ENCODE measurements at places on chromosomes 7 and 10.

DNA sequence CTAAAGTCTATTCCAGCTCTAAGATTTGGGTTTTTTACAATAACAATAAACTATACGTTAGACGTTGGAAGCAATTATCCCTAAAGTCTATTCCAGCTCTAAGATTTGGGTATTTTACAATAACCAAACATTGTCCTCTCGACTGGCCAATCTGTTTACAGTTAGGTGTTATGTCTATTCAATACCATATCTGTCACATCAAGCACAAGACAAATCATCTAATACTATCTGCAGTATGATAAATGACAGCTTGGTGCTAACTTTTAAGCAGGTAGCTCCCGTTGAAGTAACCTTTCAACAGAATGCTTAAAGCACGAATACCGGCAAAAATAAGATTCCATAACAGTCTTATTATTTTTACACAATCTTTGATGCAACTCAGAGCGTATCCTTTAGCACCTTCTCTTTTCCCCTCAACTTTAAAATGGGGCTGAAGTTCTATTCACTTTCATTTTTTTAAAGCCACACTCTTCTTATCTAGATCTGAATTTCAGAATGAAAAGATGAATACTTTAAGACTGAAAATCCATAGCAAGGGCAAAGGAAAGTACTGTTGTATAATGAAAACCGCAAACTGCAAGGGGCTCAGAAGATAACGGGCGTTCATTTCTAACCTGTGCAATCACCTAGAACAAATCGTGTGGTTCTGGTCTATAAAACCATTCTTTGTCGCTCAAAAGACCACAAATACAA, 925 bp downstream of the H2AZ2 start:
- no peak for DNase-seq

- DNase-seq, result no peak
Measured at GRCh38 chr10:3588346-3588745, 196.7 kb downstream of the KLF6 start.

DNA sequence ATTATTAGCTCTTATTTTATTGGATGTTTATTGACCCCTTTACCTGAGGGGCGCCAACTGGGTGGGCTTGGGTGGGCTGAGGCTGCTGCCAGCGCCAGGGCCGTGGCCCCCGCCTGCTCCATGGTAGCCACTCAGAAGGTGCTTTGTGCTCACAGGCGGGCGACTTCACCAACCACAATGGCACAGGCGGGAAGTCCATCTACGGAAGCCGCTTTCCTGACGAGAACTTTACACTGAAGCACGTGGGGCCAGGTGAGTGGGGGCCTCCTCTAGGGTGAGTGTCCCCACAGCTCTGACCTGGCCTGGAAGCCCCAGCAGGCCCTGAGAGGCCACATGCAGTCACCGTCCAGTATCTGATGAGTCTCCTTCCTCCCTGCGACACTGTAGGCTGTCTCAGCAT, 4.1 kb downstream of the PPIF start:
- DNase-seq, result no peak

GRCh38 chr7:34059136-34059828, 153.9 kb downstream of the BMPER start:
- DNase-seq, result no peak

- no peak for DNase-seq
Measured at GRCh38 chr7:5463031-5463430, 39.4 kb upstream of the TNRC18 start.

GRCh38 chr7:140881507-140882228, 43.1 kb downstream of the BRAF start:
- DNase-seq, result no peak

GRCh38 chr7:103343758-103344452, 662 bp downstream of the DNAJC2 start:
- DNase-seq, result peak; percentile 32

- DNase-seq, result no peak
Measured at GRCh38 chr7:47950714-47951113, 2.4 kb upstream of the PKD1L1 start.

DNA sequence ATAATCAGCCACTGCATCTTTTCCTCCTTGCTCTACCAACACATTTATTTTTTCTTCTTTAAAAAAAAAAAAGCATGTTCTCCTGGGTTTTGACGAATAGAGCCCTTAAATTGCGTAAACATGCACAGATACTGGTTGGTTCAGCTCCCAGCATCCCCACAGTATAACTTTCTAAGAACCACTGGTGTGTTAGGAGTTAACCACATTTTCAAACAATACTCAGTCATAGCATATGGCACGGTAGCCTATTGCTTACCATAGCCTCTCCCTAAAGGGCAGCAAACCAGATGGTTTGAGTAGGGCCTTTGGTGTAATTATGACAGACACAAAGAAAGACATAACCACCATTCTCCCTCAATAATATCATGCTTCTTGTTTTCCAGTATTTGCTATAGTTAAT, 145.0 kb downstream of the LRRC4 start:
- no peak for DNase-seq

- DNase-seq, result no peak
Measured at GRCh38 chr7:131147604-131148003, 180.1 kb upstream of the MKLN1 start.

DNA sequence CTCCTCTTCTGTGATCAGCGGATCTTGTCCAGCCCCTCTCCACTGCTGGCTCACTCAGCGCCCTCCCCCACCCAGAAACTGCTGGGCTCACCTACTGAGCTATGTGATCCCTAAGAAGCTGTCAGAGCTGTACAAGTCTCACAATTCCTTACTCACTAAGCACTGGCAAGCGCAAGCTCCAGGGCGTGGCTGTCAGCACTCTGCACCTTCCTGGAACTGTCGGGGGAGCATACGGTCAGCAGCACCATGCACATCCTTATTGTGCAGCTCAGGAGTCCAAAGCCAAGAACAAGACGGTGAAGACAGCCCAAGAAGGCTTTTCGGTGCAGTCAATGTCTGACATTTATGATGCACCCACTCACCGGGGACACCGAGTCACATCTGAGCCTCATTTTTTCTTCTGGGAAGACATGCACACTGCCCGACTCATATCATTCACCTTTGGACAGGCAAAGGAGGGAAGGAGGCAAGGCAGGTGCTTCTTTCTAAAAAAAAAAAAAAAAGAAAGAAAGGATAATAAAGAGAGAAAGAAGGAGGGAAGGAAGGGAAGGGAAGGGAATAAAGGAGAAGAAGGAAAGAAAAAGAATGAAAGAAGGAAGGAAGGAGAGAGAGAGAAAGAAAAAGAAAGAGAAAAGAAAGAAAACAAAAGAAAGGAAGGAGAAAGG, 56.3 kb downstream of the ASB13 start:
- DNase-seq, result no peak

- no peak for DNase-seq
Measured at GRCh38 chr7:29019387-29019786, 61.3 kb upstream of the TRIL start.

GRCh38 chr7:125061776-125062397, 132.3 kb upstream of the POT1 start:
- no peak for DNase-seq

- no peak for DNase-seq
Measured at GRCh38 chr10:5719546-5719945, 34.9 kb downstream of the TASOR2 start.

DNA sequence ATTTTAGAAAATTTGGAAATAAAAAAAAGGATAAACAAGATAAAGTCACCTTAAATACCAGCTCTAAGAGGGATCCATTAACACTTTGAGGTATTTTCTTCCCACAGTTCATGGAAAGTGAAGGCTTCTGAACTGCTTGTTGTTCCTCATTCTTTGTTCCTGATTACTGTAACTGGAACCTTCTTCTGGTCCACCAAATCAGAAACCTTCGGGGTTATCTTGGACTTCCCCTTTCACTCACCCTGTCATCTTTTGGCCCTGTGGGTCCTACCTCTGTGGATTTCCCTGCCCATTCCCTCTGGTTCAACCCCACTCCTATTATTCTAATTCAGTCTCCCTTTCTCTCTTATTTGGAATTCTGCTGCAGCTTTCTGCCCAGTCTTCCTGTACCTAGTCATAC, 116.5 kb upstream of the PRPS1L1 start:
- DNase-seq, result no peak

GRCh38 chr7:66668677-66669076, 40.0 kb downstream of the KCTD7 start:
- DNase-seq, result no peak

GRCh38 chr10:113911113-113911512, 56.7 kb downstream of the NHLRC2 start:
- DNase-seq, result no peak

DNA sequence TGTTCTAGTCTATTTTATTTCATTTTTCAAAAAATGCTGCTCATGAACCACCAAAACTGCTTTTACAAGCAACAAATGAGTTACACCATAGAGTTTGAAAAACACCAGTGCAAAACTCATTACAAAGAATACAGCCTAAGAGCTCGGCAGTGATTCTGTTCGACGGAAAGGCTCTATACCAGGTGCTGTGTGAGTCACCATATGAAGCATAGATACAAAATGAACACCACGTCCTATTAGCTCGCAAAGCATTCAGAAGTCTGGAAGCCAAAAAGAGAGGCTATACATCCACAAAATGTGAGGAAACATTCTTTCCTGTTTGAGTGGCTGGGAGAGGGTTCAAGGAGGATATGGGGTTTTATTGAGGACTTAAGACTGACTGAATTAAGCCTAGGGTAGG, 136.1 kb downstream of the ATE1 start:
- DNase-seq, result no peak

DNA sequence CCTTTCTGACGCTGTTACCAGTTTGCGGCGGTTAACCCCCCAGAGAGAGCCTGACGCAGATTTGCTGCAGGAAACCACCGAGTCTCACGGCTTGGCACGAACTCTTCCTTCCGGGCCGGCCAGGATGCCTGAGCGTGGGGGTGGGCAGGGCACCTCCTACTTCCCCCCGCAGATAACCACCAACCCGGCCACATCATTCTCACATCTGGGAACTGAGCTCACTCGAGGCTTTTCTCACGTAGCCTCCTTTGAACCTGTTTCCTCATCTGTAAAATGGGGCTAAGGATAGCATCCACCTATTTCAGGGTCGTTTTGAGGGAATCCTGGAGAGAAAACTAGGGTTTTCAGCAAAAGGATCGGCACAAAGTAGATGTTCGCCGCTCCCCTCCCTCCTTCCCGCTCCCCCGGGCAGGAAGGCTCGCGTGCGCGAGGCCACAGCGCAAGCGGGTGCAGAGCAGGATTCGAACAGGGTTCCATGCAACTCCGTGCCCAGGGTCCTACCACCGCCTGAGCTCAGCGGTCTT, 23.6 kb downstream of the DDIT4 start:
- DNase-seq, result peak; percentile 94

- DNase-seq, result no peak
Measured at GRCh38 chr7:130334274-130334673, 10.3 kb upstream of the CPA5 start.

DNA sequence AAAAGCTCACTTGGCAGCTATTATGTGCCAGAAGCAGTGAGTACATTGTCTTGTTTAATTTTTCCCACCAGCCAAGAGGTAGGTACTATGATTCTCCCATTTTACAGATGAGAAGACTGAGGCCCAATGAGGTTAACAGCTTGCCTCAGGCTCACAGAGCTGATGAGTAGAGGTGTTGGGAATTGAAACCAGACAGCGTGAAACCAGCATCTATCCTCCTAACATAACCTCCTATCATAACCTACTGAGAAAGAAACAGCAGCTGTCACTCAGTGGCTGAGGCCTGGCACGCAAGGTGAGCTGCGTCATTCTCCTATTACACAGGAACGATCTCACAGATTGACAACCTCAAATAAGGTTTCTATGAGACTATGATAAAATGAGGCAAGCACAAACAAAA, 6.2 kb downstream of the PYROXD2 start:
- DNase-seq, result no peak

GRCh38 chr10:93718937-93719725, 16.7 kb upstream of the FRA10AC1 start:
- DNase-seq, result no peak

DNA sequence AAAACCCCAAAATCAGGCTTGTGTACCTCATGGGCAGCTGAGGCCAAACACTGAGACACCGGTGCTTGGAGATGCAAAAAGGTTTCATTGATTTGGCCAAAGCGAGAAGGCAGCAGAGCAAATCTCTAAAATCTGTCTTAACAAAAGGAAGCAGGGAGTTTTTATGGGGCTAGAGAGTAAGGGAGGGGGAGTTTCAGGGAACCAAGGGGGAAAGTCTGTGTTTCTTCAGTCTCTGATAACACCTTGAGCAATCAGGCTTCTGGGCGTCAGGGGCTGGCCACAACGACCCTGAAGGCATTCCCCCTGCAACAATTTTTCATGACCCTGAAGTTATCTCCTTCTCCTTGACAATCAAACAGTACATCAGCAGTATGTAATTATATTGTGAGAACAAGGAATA, 2.7 kb upstream of the ZNF786 start:
- no peak for DNase-seq

DNA sequence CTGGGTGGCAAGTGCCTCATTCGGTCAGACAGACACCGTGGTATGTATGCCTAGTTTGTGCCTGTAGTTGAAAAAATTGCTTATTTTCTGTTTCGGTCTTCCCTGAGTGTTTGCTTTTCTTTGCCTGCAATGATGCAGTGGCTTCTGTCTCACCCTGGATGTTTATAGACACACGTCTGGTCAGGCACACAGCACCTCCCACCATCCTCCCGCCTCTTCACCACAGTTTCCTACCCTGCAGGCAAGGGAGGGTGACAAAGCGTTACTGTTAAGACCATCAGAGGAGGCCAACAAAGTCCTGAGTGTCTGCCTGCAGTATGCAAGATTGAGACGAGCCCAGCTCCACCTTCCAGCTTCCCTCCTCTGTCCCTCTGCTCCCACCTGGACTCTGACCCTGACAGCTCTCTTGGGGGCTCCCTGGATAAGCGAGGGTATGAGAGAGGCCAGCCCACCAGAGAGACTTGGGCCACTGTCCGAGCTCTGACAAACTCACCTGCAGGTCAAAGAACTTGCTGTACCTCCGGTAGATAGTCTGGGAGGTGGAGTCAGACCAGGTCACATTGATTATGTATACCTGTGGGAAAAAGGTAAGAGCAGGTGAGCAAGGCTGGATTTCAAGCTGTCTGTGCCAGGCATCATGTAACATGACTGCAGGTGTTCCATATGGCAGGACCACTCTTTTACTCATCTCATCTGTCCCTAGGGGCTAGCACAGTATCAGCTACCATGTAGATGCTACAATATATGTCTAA, 54.4 kb downstream of the SH3PXD2A start:
- peak; percentile 50 for DNase-seq

- no peak for DNase-seq
Measured at GRCh38 chr10:97539523-97540200, 32.9 kb upstream of the ANKRD2 start.

DNA sequence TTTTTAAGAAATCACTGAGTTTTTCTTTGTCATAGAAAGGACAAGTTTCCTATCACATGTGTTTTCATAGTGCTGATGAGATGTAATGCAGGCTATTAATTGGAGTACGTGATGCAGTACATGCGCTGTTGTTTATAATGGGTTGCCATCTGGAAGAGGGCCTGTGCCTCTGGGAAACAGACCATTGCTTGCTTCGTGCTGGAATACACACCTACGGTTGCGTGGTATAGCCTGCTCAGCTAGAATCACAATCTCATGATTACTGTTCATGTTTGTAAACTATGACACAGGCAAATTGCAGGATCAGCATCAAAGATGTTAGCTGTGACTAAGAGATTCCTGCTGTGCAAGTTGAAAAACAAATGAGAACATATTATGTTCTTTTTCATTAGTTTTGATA, 107.2 kb upstream of the STEAP1B start:
- DNase-seq, result no peak
